Suppressor macrophage treated with lipopolysaccharide for 4 hours (primary cell): ENCODE measurements at places on chromosomes 3 and 15.

GRCh38 chr3:72082186-72082715, 297.3 kb upstream of the PROK2 start:
- DNase-seq = peak; percentile 96

DNA sequence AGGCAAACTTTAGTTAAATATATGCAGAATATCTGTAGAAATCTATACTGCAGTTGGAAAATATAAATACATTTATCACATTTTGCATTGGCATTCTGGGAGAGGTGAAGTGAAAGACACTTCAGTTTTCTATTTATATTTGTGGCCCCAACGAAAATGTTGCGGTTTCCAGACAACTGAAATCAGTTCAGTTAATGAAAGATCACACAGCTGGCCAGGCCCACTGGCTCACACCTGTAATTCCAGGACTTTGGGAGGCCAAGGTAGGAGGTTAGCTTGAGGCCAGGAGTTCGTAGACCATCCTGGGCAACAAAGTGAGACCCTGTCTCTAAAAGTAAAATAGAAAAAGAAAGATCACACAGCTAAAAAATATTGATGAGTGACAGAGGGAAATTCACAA, 11.9 kb upstream of the CLASP2 start:
- DNase-seq = no peak

GRCh38 chr3:107574650-107575049, 51.9 kb downstream of the BBX start:
- DNase-seq = peak; percentile 61

- DNase-seq = no peak
Measured at GRCh38 chr15:68376447-68377060, 55.4 kb downstream of the ITGA11 start.

DNA sequence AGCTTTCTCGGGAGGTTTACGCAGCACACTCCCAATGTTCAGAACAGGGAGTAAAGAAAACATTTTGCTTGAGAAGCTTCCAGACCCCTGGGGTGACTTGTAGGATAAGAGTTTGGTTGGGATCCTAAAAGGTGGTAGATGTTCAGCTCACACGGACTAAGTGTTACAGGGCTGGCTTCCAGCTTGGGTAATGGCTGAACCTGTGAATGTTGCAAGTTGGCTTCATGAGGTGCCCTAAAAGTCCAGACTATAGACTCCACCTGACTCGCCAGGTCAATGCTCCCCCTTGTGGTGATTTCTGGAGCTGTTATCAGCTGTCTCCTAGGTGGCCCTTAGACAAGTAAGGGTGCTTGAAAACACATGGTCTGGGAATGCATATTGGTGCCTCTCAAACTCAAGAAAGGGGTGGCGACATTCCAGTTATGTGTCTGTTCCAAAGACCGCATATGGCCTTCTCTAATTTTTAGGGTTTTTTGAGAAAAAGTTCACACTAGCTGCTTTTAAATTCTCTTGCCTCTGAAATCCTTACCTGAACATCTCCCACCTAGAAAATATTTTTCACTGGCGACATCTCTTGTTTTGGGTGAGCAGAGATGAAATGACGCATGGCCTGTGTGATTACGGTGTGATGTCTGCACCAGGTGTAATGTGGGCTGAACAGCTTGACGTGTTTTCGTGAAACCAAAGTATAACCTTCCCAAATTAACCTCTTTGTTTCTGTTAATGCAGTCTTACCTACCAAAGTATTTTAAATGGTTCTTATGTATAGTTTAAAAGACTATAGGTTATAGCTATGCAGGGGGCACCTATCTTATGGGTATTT, 175.7 kb upstream of the KBTBD8 start:
- peak; percentile 34 for DNase-seq

DNA sequence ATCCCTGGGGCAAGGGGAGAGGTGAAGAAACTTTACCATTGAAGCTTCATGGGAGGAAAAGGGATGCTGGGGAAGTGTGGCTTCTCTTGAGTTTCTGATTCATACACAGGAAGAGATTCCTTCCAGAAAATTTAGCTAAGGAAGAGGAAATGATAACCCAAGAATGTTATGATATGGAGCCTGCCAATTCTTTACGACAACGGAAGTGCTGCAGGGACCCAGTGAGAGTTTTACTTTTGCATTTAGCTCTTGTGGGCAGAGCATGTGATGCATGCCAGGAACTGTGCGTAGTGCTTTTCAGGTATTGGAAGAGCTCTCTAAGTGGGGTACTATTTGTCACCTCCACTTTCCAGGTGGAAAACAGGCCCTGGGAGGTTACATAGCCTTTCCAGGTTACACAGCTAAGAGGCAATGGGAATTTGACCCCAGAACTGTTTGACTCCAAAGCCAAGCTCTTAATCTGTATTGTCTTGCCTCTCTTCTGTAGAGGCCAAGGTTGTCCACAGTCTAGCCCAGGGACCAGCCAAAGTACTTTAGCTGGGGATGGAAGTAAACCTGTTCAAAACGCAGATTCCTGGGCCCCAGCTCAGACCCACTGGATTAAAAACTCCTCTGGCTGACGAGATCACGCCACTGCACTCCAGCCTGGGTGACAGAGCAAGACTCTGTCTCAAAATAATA, 23.0 kb downstream of the CMTM7 start:
- DNase-seq = peak; percentile 85

- no peak for DNase-seq
Measured at GRCh38 chr3:193932136-193932535, 203.8 kb upstream of the HES1 start.

DNA sequence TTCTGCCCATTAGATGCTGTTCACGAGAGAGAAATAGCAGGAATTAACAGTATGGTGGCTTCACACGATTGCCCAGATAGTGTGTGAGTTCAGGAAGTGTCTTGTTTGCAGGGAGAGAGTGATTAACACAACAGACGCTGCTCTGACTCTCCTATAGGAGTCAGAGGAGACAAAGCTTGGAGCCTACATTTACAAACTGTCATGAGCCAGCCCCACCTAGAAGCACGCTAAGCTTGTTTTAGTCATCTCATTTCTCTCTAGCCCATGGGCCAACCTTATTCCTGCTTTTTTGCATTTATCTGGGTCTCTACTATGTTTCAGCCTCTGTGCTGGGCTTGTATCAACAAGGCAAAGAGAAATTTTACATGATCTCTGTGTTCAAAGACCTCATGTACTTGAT, 128.3 kb upstream of the BFSP2 start:
- no peak for DNase-seq

DNA sequence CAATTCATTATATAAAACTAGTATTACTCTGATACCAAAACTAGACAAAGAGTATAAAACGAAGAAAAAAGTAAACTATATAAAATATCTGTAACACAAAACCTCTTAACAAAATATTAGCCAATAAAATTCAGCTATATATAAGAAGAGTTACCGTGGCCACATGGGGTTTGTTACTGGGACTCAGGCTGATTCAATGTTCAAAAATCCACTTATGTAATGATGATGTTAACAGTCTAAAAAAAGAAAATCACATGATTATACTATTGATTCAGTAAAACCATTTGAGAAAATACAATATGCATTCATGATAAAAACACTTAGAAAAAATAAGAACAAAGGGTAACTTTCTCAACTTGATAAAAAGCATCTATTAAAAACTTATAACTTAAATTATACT, 18.3 kb downstream of the P2RY1 start:
- no peak for DNase-seq

DNA sequence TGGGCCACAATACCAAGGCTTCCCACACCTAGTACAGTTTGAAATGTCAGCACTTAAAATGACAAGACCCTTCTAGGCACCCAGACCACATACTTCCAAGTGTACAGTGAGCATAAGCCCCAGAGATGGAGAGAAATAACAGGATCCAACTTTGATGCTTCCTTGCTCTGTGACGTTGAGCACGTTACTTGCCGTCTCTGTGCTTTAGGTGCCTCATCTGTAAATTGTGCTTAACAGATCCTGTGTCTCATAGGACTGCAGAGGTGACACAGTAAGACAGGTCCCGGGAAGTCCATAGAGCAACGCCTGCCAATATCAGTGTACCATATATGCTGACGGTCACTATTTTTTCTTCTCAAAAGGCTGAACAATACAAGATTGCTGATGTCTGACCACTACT, 59.1 kb downstream of the LRIG1 start:
- no peak for DNase-seq

DNA sequence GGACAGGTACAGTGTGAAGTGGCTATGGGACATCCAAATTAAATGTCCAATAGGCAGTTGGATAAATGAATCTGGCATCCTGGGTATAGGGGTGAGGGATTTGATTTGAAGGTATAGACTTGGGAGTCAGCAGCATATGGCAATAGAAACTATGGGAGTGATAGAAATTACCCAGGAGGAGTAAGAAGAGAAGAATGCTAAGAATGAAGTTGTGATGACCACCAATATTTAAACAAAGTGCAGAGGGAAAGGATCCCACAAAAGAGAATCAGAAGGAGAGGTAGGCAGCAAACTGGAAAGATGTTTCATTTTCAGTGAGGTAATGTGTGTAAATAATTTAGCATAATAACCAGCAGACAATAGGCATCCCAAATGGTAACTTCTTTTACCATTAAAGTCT, 13.8 kb upstream of the MSL2 start:
- no peak for DNase-seq

DNA sequence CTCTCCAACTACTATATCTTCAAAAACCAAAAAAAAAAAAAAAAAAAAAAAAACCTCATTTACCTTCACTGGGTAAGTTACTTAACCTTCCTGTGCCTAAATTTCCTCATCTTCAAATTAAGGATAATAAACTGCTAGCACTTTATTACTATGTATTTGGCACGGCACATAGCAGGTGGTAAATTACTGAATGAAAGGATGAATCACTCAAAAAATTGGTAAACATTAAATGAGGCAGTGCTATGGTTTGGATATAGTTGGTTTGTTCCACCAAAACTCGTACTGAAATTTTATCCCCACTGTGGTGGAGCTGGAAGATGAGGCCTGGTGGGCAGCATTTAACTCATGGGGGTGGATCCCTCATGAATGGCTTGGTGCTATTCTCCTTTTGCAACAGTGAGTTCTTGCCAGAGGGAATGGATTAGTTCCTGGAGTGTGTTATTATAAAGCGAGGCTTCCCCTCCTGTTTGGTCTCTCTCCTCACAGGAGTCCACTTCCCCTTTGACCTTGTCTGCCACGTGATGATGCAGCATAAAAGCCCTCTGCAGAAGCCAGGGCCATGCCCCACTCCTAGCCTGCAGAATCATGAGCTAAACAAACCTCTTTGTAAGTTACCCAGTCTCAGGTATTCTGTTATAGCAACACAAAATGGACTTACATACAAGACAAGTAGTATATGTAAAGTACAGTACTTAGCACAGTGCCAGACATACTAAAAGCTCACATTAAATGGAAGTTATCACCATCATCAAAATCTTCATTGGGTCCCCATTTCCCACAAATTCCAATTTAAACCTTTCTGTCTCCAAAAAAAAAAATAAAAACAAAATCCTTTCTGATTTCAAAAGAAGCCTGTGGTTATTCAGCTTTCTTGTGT, 20.6 kb downstream of the DCUN1D1 start:
- DNase-seq = peak; percentile 27

- no peak for DNase-seq
Measured at GRCh38 chr15:92749946-92750345, 94.4 kb upstream of the FAM174B start.

- no peak for DNase-seq
Measured at GRCh38 chr3:139318431-139318816, 25.4 kb upstream of the MRPS22 start.

DNA sequence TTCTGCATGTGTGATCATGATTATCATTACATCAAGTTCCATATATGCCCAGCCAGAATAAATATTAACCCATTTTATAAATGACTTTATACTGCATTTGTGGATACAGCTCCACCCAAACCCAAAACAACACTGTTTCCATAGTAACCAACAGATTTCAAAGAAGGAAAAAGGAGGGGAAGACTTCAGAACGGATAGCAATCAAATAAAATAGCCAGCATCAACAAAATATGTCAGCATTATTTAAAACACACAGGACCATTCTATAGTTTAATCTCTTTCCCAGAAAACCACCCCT, 114.4 kb downstream of the FOXP1 start:
- no peak for DNase-seq

DNA sequence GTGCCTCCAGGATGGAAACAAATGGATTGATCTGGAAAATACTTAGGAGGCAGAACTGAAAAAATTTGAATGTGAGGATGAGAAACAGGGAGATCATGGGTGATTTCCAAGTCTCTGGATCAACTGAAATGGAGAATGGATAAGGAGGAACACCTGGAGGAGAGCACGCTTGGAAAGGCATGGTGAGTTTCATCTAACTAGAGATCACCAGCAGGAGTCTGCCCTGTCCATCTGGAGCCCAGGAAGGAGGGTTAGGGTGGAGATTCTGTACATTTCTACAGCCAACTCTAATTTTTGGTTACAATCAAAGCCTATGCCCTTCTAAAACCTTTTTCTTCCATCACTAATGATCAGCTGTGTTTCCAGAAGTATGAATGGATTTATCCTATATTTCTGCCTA, 995.9 kb upstream of the CFAP20DC start:
- no peak for DNase-seq

GRCh38 chr15:80059786-80060355, 395 bp downstream of the ZFAND6 start:
- peak; percentile 79 for DNase-seq

- DNase-seq = no peak
Measured at GRCh38 chr3:127079211-127079610, 96.3 kb downstream of the PLXNA1 start.

- DNase-seq = no peak
Measured at GRCh38 chr3:105933871-105934270, 65.1 kb upstream of the CBLB start.

DNA sequence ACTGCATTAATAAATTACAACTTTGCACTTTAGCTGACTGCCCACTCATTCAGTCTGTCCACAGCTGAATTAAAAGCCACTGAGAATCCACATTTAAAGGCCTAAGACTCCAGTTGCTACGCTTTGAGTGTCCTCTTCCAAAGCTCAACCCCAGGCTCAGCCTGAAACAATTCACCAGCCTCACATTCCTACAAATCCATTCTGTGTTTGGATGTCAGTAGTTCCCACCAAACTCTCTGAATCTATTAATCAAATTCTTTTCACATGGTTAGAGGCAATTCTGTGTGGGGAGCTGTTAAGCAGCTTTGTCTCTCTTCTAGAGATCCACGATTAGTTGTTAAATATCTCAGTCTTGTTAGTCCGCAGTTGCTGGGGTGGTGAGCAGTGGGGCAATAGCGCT, 116.8 kb upstream of the UBE2E2 start:
- no peak for DNase-seq

- DNase-seq = no peak
Measured at GRCh38 chr3:51712963-51713362, 6.1 kb downstream of the GRM2 start.

- DNase-seq = no peak
Measured at GRCh38 chr3:22007368-22007767, 256.4 kb upstream of the ZNF385D start.

DNA sequence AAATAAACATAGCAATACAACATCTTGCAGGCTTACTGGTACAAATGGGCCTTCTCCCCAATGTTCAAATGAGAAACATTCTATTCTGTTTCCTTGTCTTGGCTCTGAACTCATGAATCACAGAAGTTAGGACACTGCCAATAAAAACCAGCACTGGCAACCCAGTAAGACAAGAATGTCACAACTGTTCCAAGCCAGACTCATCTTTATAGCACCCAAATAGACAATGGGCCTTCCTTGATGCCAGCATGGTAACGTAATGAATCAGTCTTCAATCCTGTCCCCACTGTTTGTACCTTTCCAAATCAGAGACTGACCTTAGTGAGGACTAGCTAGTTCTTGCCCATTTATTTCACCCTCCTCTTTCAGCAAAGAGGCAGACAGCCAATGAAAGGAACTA, 14.1 kb upstream of the RPS17 start:
- DNase-seq = no peak

GRCh38 chr3:134666466-134666865, 15.6 kb upstream of the KY start:
- no peak for DNase-seq
